ENCODE measurements at places on chromosomes 12 and 14.

DNA sequence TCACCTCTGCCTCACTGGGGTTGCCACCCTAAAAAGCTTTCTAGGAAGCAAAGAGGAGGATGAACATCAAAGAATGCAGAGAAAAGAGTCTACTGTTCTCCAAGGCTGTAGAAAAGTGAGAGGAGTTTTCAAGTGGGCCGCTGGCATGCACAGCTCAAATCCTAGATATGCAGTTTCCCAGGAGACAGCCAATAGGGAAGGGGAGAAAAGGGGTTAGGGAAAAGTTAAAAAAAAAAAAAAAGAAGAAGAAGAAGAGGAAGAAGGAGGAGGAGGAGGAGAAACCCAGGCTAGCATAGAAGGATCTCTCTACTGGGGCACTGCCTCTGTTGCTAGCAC, 682 bp downstream of the BATF start:
- DNase-seq, result no peak

- DNase-seq, result no peak
These were observed 264.7 kb downstream of the APAF1 start for GRCh38 chr12:98909746-98910145.

- DNase-seq, result no peak
These were observed 72.2 kb downstream of the DDX51 start for GRCh38 chr12:132071830-132072384.

- no peak for DNase-seq
These were observed 66.6 kb upstream of the BICD1 start for GRCh38 chr12:32039917-32040575.

- no peak for DNase-seq
These were observed 262.6 kb upstream of the TMTC1 start for GRCh38 chr12:30046376-30046775.

- DNase-seq, result no peak
These were observed 1488.5 kb upstream of the FLRT2 start for GRCh38 chr14:84041421-84041820.

DNA sequence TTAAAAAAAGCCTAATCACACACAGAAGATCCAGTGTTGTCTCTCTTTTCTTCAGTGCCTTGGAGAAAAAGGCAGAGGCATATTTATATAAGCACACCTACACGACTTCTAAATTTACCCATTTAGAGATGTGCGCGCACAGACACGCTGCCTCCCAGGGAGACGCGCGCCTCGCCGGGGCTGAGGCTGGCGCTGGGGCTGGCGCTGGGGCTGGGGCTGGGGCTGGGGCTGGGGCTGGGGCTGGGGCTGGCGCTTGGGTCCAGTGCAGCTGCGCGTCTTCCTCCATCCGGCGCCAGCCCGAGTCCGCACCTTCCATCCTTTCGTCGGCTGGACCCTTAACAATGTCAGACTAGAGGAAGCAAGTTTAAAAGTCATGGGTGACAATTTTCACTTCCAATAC, 118.4 kb upstream of the ARID2 start:
- no peak for DNase-seq

- DNase-seq, result no peak
These were observed 121.5 kb downstream of the MNAT1 start for GRCh38 chr14:60856111-60856510.

DNA sequence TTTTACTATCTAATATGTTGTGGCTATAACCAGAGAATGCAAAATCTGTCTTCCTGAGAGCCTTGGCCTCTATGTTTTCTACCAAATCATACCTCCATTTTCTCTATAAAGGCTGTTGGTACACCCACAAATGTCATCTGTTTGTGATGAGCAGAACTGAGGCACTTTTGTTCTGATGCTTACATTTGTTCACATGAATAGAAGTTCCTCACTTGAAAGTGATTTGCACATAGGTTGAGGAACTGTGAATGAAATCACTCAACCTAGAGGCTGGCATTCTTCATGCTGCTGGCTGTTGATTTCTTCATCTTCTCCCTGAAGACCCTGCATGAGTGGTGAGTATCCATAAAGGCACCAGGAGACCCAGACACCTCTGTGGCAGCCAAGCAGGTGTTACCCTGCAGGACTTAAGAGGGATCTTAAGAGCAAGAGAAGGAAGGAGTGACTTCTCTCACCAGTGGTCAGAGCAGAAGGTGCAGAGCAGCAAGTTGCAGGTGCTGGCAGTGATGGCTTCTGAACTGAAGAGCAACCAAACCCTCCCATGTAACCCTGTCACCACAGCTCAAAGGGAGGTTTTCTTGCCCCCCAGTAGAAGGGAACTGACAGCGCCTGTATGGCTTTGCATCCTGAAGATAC, 110.3 kb downstream of the HMGA2 start:
- DNase-seq, result no peak

DNA sequence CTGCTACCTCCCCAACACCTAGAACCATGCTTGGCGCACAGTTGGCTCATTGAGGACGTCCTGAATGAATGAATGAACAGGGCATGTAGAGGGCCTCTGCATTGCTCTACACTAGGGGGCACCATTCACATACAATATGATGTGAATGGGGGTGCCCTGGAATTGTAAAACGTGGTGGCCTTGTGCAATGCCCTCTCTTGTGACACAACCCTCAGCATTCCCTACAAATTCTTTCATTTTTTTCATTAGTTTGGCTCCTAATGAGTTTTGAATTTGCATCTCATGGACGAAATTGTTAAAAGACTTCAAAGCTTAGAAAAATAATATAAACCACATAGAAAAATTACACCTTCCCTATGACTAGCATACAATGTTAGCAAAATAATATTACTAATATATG, 2.3 kb upstream of the DIO2 start:
- DNase-seq, result peak; percentile 41

- no peak for DNase-seq
These were observed 10.8 kb downstream of the C14orf132 start for GRCh38 chr14:96049932-96050331.

DNA sequence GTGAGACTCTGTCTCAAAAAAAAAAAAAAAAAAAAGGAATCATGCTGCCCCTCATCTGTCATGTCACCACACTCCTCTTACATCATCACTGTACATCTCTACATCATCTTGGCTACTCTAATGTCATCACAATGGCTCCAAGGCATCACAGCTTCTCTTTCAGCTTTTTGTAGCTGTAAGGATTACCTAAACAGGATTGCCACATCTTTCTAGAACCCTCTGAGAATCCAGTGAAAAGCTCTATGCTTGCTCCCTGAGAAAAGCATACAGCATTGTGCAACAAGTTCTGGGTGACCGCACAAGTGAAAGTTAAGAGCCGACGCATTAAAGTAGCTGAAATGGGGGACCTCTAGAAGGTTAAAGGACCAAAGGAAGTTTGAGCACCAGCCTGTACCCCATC, 272.5 kb downstream of the C12orf50 start:
- no peak for DNase-seq
